ENCODE measurements at places on chromosomes 7 and 10. TPM values are rescaled to one million over a fixed set of nuclear protein-coding genes. Genes with fewer than 3 reads are reported as not detected.

TFR2 gene
- total RNA-seq, result 0.26 TPM

FOXI2 gene
- total RNA-seq, result not detected

MSS51 gene
- total RNA-seq, result 3.9 TPM

OR2A42 gene
- total RNA-seq, result not detected

VAX1 gene
- not detected for total RNA-seq

EPHA1 gene
- total RNA-seq, result 9.9 TPM

MBL2 gene
- total RNA-seq, result not detected

ZPBP gene
- total RNA-seq, result not detected

LIPF gene
- total RNA-seq, result not detected

CWF19L1 gene
- total RNA-seq, result 10.1 TPM

LARP4B gene
- total RNA-seq, result 61.6 TPM

CLDN4 gene
- total RNA-seq, result 76.8 TPM

VIPR2 gene
- 18.2 TPM for total RNA-seq

DDIT4 gene
- total RNA-seq, result 238 TPM

EZH2 gene
- 4.0 TPM for total RNA-seq

A1CF gene
- total RNA-seq, result 18.5 TPM

PPP1R17 gene
- not detected for total RNA-seq

TAS2R5 gene
- total RNA-seq, result 1.0 TPM

MLXIPL gene
- total RNA-seq, result 13.5 TPM

CYP3A4 gene
- 0.99 TPM for total RNA-seq

ANKRD30A gene
- not detected for total RNA-seq

CREB5 gene
- total RNA-seq, result 10.4 TPM

ADRB1 gene
- total RNA-seq, result 1.0 TPM

STEAP1 gene
- total RNA-seq, result 12.7 TPM

TSPAN12 gene
- total RNA-seq, result 6.9 TPM

RNF133 gene
- 17.1 TPM for total RNA-seq

SPDYE3 gene
- total RNA-seq, result not detected

HDAC9 gene
- total RNA-seq, result 12.9 TPM

SPDYE2 gene
- not detected for total RNA-seq

All from body of pancreas (tissue), 4 donors.